M059J (cell line): ENCODE measurements at places on chromosomes 5 and 9.

- DNase-seq = no peak
These were observed 5.5 kb upstream of the EXOSC2 start for GRCh38 chr9:130688072-130688471.

DNA sequence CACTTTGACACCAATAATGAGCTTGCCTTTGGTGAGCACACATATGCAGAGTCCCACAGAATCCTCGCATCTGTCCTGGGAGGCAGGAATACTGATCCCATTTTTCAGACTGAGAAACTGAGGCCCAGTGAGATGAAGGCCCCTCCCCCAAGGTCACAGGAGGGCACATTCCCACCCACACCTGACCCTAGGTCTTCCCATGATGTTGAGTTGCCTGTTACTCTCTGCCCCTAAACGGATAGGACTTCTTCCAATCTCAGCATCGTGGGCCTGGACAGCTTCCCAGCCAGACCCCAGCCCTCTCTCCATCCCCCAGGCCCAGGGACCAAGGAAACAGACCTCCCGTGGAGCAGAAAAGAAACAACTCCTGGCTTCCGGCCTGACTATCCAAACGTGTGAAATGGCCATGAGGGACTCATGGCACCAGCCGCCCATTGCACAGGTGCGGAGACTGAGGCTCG, 877 bp downstream of the SH3GLB2 start:
- no peak for DNase-seq

GRCh38 chr5:140245341-140245740, 57.6 kb downstream of the PFDN1 start:
- no peak for DNase-seq

GRCh38 chr9:84513979-84514378, 155.6 kb upstream of the NTRK2 start:
- DNase-seq = no peak

- DNase-seq = no peak
These were observed 139.8 kb downstream of the DOCK8 start for GRCh38 chr9:354453-354852.

GRCh38 chr9:89667726-89668125, 62.9 kb downstream of the GADD45G start:
- DNase-seq = no peak
